SIG-M5 (cell line): ENCODE measurements at places on chromosomes 11 and 22.

DNA sequence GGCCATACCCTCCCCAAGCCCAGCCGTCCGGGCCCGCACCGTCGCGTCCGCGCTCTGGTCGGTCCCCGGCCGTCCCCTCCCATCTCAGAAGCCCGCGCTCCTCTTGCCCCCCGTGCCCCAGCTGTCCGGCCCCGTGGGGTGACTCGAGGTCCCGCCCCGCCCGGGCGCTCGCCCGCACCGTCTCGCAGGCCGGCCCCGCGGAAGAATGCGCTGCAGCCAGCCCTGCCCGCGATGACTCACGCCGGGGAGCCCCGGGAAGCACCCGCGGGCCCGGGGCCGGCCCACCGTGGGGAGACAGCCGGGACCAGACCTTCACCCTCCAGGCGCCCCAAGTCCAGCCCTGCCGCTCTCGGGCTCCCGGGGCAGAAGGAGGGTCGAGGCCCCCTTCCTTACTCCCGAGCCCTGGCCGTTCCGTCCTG, 320 bp upstream of the PHLDA2 start:
- DNase-seq = no peak

GRCh38 chr11:75592715-75593114, 30.7 kb downstream of the SERPINH1 start:
- DNase-seq = no peak

- no peak for DNase-seq
Observed at GRCh38 chr11:64518928-64519327, 72.1 kb upstream of the SLC22A12 start.

DNA sequence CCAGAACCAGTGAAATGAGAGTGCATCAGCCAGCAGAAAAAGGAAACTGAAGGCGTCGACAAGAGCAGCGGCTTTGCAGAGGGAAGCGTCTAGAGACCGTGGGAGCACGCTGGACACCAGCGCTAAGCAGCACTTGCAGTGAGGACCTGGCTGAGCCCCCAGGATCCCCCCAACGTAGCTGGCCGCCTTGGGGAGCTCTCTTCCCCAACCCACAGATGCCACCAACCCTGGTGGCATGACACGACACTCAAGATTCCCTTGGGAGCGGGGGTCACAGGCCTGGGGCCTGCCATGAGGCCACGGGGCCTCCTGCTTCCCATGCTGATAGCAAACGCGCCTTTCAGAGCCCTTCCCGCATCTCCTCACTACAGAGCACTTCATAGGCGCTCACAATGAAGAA, 13.4 kb upstream of the TESMIN start:
- no peak for DNase-seq

GRCh38 chr22:35663371-35663770, 15.1 kb downstream of the APOL6 start:
- DNase-seq = no peak

DNA sequence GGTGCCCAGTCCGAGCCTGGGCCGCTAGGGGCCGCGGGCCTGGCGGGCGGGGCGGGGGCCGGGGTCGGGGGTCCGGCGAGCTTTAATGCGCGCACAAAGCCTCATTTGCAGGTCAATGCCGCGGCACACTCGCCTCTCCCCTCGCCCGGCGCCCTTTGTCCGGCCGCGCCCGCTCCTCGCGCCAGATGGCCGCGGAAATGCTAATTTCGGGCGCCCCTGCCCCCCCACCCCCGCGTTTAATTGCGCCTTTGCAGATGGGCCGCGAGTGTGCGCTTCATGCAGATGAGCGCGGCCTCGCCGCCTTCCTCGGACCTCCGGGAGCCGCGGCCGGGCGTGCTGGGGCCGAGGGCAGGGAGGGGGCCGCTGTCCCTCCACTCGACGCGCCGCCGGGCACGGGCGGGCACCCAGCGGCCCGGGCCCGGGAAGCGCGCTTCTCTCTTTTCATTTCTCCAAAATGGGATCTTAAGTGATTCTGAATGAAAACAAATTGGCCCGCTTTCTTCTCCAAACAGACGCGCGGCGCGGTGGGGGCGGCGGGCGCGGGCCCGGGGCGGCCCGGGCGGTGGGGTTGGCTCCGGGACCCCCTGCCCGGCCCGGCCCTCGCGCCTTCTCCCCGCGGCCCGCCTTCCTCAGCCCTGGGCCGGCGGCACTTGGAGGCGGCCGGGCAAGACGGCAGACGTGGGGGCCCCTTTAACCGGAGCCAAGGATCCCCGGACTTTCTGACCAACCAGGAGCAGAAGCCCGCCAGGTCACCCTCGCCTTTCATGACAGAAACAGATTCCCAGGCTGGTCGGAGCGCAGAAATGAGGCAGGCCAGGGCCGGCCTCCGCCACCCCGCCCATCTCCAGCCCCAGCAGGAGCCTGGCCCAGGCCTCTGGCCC, 22.9 kb downstream of the CDKN1C start:
- DNase-seq = no peak

GRCh38 chr11:1918436-1919315, 827 bp upstream of the TNNT3 start:
- no peak for DNase-seq
